ENCODE measurements at places on chromosomes 1 and 21.
A peak's percentile ranks its signal among the peaks of the same experiment; 100 is the strongest.

- no peak for DNase-seq
These were observed 13.3 kb downstream of the FAM151A start for GRCh38 chr1:54610048-54610447.

- DNase-seq = no peak
These were observed 529 bp downstream of the MPZL1 start for GRCh38 chr1:167722152-167722869.

DNA sequence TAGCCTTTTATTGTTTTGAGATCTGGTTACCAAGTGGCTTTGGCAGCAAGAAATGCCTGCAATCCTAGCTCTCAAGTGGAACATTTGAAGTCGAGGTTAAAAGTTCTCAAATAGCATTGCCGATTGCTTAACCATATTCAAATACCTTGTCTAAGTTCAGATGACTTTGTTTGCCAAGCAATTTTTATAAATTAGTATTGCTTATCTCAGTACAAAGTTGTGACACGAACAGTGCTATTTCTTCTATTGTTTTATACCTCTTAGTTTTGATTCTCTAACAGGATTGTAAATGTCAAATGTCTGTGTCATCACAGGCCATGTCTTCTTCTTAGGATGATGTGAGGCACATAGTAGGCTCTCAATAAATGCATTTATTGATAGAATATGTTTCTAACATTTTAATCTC lies 633.3 kb downstream of the PTPRC start:
- DNase-seq = no peak

DNA sequence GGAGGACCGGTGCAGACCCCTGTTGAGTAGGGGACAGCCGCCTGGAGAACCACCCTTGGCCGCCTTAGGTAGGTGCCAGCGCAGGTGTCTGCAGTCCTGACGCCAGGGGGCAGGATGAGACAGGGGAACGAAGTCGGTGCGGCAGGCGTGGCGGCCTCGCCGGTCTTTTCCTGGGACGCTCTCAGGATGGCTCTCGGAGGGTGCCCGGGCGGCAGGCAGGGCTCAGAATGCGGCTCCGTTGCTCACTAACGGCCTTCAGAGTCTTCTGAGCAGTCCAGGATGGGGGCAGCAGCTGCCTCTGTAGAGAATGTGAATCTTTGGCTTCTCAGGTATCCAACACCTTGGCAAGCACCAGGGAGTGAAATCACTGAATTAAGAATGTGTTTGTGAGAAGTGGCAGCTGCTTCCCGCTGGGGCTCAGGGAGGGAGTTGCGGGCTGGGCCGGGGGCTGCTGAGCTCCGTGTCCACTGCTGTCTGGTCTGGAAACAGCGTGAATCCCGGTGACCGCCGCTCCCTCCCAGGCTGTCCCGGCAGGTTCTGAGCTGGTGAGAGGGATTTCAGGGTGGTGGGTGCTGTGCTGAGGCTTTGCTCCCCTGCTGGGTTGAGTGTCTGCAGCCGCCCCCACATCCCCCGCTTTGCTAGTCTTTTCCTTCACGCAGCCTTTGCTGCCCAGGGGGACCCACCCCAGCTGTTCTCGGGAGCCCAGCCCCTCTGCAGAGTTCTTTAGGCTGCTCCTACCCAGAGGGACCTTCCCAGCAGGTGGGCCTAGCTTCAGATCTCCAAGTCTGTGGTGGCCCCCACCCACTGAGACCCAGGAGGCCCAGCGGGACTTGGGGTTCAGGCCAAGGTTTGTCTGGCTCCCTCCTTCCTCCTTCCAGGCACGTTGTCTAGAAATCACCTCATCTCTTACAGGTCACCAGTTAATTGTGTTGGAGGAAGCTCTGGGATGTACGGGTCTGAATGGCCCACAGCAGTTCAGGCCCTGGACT lies 11.1 kb upstream of the C1orf174 start:
- DNase-seq = peak; percentile 59

GRCh38 chr1:21270086-21270689 lies 20.1 kb downstream of the ECE1 start:
- no peak for DNase-seq

DNA sequence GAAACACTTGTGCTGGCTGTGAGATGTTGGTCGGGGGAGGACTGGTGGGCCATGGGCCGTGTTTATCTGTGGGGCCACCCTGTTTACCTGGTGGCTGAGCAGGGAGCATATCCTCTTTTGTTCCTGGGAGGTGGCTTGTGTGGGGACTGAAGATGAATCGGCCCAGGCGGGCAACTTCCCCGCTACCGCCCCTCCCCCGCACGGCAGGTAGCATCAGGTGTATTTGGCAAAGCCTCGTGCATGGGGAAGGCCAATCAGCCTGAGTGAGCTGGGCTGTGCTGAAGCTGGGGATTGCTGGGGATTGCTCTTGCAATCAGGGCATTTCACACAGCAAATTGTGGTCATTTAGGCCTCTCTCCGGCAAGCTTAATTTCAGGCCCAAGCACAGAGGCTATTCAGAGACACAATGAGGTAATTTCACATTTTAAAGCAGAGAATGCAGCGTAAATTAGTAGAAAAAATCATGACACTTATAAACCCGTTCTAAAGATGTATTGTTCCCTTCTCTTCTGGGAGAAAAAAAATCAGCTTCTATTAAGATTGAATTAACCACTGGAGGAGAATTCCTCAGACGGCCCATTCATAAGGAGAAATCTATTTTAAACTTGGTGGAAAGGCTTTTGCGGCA lies 197.7 kb upstream of the POU3F1 start:
- DNase-seq = no peak

DNA sequence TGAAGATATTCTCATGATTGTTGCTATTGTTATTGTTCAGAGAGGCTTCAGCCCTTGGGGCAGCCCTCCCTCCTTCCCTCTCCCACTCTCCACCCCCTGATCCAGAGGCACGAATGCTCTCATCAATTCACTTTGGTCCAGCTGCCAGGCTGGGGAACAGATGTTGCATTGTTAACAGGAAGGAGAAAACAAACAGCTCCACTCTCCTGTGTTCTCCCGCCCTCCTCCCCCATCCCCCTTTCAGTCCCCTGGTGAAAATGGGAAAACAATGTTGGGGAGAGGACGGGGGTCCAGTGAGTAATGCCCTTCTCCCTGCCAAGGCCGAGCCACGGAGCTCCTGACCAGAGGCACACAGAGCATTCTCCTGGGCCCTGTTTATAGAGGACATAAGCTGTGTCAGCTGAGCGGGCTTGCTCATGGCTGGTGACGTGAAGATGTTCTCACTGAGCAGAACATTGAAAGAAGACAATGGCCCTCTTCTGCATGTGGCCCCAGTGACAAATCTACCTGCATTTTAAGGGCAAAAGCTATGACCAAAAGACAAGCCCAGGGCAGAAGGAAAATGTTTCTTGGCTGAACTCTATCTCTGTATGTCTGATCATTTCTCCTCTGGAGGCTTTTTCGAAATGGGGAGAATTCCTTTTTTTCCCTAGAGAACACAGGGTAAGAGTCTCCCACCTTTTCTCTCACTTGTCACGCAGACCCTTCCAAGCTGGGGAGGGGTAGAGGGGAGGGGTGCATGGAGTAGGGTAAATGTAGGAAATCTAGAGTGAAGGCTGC lies 111.7 kb downstream of the GLUL start:
- DNase-seq = peak; percentile 94

- DNase-seq = no peak
These were observed 29.4 kb downstream of the SPSB1 start for GRCh38 chr1:9321986-9322660.

DNA sequence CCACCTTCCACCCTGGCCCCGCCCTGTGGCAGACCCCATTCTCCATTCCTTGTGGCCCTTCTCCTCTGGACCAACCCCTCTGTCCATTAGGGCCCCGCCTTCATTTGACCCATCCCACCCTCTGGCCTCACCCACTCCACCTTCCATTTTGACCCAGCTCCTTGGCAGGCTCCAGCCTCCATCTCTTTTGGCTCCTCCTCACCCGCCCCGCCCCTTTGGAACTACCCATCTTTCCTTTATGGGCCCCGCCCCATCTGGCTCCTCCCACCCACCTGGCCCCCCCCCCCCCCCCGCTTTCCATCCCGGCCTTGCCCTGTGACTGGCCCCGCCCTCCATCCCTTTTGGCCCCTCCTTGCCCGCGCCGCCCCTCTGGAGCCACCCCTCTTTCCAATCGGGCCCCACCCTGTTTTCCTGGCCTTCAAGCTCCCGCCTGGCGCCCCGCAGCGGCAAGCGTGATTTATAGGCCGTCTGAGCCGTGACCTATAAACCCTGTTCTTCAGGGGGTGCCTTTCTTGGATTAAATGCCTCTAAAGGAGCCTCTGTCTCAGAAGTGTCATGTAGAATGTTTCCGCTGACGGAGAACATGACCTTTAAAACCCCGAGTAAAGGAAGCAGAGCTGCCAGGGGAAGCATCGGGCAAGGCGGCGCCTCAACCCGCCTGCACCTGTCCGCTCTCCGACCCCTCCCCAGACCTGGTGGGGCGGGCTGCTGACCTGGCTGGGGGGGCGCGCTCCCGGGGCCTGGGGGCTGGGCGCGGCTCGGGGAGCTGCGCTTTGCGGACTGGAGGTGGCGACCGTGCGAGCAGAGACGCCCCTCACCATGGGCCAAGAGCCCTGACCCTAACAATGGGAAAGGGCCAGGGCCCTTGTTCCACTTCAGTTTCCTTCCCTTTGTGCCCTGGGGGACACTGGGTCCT lies 178.0 kb downstream of the CAMTA1 start:
- no peak for DNase-seq

DNA sequence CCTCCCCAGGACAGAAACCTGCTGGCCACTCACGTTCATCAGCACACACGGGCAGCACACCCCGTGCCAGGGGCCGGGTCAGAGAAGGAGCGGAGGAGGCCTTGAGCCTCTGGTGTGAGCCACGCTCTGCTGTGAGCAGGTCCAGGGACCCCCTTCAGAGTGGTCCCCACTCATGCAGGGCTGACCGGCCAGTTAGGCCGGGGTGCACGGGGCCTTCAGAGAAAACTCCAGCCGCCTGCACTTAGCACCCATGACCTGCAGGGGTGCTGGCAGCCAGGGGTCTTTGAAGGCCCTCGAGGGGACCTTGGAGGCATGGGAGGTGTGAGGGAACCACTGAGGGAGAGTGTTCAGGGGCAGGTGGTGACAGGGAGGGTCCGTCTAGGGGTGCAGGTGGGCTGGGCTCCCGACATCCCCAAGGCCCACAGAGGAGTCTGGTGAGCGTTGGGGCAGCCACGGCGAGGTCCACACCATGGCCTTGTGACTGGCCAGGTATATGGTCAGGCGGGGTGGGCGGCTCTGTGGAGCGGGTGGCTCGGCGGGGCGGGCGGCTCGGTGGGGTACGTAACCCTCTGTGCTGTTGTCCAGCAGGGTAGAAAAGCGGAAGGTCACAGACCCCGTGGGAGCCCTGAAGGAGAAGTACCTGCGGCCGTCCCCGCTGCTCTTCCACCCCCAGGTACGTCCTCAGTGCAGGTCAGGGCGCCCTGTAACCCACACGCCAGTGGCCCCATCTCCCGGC lies 40.3 kb upstream of the ARHGEF16 start:
- DNase-seq = no peak

DNA sequence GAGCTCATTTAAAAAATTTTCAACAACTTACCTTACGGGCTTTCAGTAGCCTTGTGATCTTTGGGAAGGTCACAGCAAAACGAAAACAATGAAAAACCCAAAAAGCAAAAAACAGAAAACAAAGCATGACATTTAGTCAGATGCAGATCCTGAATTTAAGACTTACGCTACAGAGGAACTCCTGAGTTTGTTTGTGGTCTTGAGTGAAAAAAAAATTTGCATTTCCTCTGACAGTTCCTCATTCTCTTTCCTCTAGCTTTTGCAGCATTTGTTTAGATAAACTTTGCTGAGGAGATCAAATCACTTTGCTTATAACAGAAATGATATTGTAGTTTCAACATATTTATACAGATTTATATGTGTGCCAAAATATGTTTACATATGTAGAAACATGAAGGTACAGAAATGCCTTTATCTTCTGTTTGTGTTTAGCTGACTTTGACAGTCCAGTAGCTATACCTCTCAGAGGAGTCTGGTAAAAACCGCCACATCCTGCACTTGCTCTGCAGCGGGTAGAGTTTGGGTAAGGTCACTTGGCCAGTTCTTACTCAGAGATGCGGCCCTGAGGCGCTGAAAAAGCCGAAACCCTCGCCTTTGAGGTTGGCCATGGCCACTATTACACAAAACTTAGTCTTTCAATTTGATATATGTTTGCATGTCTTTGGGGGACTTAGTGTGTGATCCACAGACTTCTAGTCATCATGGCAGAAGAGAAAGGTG lies 142.5 kb downstream of the TNR start:
- no peak for DNase-seq

DNA sequence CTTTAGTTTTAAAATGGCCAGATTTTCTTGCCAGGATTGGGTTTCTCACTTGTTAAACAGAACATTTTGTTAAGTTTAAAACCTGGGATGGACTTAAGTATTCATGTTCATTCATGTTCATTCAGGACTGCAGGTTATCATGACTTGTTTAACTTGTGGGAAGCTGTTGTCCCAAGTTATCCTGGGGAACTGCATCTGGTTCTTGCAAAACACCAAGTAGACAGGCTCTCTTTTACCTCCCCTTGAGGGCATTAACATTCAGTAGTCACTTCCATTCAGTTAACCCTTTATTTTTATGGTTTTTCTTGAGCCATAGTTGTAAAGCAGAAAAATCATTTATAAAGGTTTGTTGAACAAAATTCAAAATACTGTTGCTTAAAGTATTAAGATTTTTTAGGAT lies 8.1 kb downstream of the SOD1 start:
- DNase-seq = no peak

GRCh38 chr21:33418691-33419090 lies 15.5 kb downstream of the IFNGR2 start:
- no peak for DNase-seq

DNA sequence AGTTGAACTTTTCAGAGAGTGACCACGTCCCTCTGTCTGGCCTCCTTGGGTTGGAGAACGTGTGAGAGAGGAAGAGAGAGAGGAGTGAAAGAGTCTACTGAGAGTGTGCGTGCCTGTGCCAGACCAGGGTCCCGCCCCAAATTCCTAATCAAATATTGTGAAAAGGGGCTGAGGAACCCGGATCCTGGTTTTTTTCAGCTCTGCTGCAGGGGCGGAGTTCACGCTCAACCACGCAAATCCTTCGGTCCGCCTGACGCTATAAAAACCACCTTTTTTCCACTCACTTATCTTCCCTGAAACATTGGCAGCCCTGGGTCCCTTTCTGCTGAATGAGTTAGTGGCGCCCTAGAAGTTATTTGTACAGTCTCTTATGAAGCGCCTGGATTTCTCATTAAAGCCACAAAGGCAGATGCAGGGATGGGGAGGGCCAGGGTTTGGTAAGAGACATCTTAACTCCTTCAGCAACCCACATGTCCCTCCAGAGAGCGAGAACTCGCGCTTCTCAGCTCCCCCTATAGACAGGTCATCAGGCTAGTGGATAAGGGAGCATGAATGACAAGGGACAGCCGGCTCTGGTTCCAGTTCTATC lies at the start of gene FMOD:
TSS of gene FMOD (minus strand) at position 86 of the 589 bp plus-strand sequence. CDS start 2,852 bp downstream, outside the sequence.
- DNase-seq = no peak
